GDM1 (cell line): ENCODE measurements at places on chromosomes 3 and 15.

GRCh38 chr3:184383033-184383740 lies 3.3 kb downstream of the CHRD start:
- DNase-seq = no peak

DNA sequence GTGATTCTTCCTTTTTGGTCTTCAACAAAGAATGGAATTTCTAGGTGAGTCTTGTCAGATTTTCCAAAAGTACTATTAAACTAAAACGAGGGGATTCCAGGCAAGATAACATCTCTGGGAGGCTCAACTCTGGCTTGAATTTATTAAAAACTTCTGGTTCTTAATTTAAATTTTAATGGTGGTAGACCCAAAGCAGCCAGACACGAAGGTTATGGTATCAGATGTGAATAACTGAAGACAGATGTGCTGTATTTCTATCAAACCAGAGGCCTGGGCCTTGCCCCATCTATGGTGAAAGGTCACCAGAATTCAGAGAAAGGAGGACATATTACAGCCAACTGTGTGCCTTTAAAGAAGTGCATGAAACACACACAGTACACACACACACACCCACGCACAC lies 283.2 kb upstream of the ICE2 start:
- DNase-seq = no peak

- DNase-seq = peak; percentile 31
Measured at GRCh38 chr3:45664578-45664977, 24.6 kb upstream of the SACM1L start.

DNA sequence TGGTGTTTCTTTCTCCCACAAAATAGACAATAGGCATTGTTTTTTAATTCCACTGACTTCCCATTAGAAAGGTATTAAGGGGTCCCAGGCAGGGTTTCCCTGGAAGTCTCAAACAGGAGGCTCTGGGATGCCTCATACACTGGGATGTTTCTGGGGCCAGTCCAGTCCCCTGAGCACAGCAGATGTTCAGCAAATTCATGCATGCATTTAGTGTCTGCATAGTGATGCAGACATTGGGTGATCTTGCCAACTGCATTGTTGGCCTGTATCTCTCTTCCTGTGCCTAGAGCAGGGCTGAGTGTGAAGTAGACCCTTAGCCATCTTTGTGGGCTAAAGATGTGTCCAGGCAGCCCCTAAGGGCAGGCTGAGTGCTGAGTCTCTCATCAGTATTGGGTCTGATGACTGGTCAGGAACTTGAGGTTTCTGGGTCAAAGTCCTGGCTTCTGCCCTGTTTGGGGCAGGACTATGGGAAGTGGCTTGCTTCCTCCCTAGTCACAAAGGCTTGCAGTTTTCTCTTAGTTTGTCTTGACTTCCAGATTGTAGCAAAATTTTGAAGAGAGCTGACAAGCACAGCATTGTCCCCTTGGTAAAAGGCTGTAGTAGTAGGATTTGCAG lies 56.5 kb downstream of the BSN start:
- DNase-seq = no peak

GRCh38 chr15:64144192-64144564 lies 7.4 kb upstream of the SNX22 start:
- no peak for DNase-seq

DNA sequence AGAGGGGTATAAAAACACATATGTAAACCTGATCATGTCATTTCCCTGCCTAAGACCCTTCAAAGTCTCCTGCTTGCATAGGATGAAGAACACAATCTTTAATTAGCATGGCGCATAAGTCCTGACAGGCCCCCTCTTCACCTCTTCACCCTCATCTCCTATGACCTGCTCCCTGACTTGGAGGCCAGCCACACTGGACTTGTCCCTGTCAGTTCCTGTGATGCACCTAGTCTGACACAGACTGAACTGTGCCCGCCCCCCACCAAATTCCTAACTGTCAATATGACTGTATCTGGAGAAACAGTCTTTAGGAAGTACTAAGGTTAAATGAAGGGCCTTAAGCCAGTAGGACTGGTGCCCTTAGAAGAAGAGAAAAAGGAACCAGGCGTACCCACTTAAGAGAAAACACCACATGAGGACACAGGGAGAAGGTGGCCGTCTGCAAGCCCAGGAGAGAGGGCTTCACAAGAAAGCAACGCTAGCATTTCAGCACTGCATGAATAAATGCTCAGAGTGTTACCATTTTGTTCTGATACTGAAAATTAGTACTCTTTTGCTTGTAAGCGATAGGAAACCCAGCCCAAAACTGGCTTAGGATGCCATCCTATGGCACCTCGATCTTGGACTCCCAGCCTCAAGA lies 34.0 kb downstream of the MRPL46 start:
- DNase-seq = no peak

DNA sequence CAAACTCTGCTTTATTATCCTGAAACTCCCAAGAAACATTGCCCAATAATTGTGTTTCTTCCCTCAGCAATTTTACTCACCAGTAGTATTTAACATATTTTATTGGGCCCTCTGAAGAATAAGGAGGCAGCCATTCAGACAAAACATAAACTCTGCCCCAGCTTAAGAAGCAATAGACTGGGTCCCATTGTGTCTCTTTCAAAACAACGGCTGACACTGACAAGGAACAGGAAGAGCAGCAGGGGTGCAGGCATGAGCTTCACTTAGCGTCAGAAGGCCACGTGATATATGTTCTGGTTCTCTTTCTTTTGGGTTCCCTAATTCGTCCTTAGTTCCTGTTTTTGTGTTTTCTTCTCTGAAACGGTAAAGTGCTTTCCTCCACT lies 242.3 kb downstream of the FHIT start:
- DNase-seq = no peak

GRCh38 chr15:39828374-39828931 lies 45.8 kb upstream of the FSIP1 start:
- DNase-seq = no peak

- no peak for DNase-seq
Measured at GRCh38 chr15:72764656-72765055, 18.9 kb downstream of the ADPGK start.

DNA sequence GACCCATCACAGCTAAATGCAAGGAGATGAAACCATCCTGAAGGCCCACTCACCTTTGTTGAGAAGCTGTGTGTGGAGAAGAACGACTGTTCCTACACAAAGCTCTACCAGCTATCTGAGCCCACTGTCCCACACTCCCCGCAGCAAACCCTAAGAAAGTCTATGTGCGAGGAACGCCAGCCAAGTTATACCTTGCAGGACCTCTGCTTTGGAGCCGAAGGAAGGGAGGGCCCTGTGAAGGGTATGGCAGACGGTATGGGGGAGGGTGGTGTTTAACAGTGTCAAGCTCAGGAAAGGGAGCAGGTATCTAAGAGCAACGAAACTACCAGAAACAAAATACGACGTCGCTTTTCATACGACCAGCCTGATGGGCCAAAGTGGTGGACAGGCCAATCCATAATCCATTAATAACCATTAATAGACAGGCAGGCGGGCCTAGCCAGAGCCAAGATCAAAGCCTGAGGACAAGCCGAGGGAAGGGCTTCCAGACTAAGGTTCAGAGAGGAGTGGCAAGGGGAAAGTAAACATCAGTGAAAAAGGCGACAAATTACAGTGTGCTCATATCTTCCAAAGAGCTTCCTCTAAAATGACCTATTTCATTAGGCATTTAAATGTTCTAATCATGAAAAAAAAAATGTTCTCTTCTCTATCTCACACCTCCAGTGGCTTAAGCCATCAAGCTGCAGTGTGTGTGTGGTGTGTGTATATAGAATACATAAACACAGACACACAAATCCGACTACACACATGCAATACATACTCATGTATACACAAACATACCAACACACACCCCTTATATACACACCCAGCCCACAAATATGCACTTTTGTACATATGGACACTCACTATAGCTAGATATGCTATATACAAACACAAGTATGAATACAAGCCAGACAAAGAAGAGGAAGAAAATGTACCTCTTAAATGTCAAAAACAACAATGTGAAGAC lies 43.9 kb downstream of the PTPN23 start:
- no peak for DNase-seq

GRCh38 chr3:86175593-86176444 lies 815.1 kb downstream of the VGLL3 start:
- DNase-seq = no peak
